Spleen (tissue), 13 donors: ENCODE measurements at places on chromosomes 12 and 14. TPM values are rescaled to one million over a fixed set of nuclear protein-coding genes. Genes with fewer than 3 reads are reported as not detected.

- H3K36me3 ChIP-seq = no peaks in the 10 kb centered on the region
- H3K4me3 ChIP-seq = no peak overlapping the region
- H3K27me3 ChIP-seq = no peaks in the 10 kb centered on the region
- no peak overlapping the region for H3K27ac ChIP-seq
Observed at GRCh38 chr14:76922584-76922983, 96.4 kb downstream of the LRRC74A start.

DNA sequence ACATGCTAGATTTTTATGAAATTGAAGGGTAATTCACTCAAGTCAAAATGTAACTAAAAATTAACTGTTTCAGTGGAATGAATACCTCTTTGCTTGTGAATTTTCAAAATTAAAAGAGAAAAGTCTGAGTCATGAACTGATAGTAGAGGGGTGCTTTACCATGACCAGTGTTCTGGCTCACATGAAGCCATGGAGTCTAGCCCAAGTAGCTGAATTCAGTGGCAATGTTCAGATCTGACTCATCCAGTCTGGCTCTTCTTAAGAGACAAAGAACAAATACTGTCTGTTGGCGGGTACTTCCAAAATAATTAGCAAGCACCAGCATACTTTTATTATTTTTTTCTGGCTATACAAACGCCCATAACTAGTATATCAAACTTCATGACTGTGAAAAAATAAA, 366.3 kb upstream of the GARIN6 start:
- H3K27me3 ChIP-seq = no peaks in the 10 kb centered on the region
- no peaks in the 10 kb centered on the region for H3K36me3 ChIP-seq
- no peak for DNase-seq
- H3K4me3 ChIP-seq = no peak overlapping the region
- no peak overlapping the region for H3K27ac ChIP-seq

Gene SOAT2
- total RNA-seq = 0.73 TPM

DNA sequence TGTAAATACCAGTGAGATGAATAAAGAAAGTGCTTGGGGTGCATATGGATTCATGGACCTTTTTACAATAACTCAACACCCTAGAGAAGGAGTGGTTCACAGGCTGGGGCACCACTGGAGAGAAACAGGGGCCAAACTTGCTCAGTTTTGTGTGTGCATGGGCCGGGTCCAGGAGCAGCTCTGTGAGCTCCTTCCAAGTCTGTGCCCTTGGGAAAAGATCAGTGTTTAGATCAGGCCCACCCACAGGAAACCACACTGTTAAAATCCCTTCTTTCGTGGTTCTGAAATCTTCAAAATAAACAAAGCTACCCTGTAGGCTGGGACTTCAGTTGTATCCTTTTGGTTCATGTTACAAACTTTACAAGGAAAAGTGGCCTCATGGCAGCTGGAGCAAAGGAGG, 156.1 kb upstream of the TMEM260 start:
- DNase-seq = no peak
- no peak overlapping the region for H3K4me3 ChIP-seq
- no peaks in the 10 kb centered on the region for H3K4me1 ChIP-seq
- no peaks in the 10 kb centered on the region for H3K27me3 ChIP-seq
- H3K36me3 ChIP-seq = no peaks in the 10 kb centered on the region
- no peak overlapping the region for H3K27ac ChIP-seq

DNA sequence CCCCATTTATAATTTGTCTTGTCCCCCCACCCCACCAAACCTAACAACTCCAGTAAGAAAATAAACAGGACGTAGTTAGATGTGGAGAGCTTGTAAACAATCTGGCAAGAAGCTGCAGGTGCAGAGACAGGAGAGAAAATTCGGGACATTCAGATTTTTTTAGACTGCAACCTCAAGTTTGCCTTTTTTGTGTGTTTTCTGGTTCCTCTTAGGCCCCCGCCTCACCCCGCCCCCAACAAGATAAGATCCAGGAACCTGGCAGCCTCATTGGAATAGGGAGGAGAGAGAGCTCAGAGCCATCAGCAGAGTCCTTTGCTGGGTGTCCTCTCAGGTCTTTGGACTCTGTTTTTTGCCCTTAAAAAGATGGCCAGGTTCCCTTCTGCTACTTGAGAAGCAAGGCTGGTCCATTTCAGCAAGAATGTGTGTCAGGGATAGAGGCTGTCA, 2.9 kb downstream of the HOXC10 start:
- no peaks in the 10 kb centered on the region for H3K36me3 ChIP-seq
- no peak overlapping the region for H3K4me3 ChIP-seq
- H3K27ac ChIP-seq = no peak overlapping the region
- H3K27me3 ChIP-seq = peaks cover 100% of the 10 kb centered on the region
- H3K4me1 ChIP-seq = peaks cover 44% of the 10 kb centered on the region
